ENCODE measurements at places on chromosomes 1 and 21.

DNA sequence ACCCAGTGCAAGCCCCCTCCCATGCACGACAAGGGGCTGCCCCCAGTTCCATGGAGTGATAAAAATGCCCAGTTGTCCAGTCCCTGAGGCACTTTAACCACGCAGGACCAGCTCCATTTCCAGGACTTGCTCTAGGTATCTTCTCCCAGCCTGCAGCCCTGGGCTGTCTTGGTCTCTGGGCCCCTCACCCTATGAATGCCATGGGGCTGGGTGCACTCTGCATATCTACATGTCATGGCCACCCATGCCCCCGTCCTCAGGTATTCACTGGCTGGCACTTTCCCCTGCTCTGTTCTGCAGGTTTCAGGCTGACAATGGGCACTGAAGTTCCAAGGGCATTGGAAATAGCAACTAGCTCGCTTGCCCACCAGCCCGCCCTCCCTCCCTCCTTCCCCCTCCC lies 19.6 kb upstream of the C1orf174 start:
- no peak for DNase-seq

- DNase-seq = no peak
Measured at GRCh38 chr1:210728437-210729149, 399.9 kb downstream of the HHAT start.

- DNase-seq = no peak
Measured at GRCh38 chr1:228147768-228148167, 2.0 kb upstream of the GJC2 start.

DNA sequence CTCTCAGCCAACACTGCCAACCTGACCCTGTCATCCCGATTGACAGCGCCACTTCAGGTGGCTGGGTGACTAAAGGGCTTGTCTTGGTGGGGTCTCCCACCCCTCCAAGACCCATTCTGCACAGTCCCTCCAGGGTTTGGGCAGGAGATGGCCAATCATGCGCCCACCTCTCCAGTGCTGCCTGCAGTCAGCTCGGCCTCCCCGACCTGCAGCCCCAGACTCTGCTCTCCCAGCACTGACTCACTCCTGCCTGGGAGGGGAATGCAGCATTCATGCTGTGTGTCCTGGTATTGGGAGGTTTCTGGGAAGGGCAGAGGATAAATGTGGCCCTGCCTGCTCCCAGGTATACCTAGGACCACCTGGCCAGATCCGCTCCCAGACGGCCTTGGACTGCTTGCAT lies 9.7 kb downstream of the TMEM81 start:
- DNase-seq = no peak

- no peak for DNase-seq
Measured at GRCh38 chr1:7104339-7104738, 319.1 kb downstream of the CAMTA1 start.

GRCh38 chr1:29581256-29581655 lies 344.9 kb downstream of the PTPRU start:
- DNase-seq = no peak

DNA sequence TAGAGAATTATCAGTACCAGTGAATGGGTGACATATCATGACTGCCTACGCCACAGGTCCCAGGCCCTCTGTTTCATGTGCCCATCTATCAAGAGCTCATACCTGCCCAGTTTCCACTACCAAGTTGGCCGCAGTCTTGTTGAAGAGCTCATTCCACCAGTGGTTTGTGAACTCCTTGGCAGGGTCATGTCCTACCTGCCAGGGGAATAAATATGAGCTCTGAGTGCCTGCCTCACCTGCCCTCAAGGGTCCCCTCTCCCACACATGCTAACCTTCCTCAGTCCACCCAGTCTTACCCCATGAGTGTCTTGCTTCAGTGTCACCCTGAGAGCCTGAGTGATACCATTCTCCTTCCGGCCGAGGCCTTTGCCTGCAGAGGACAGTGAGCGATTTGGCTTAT lies 3.2 kb downstream of the GPATCH4 start:
- no peak for DNase-seq

GRCh38 chr1:48493970-48494769 lies 22.2 kb upstream of the SPATA6 start:
- DNase-seq = peak; percentile 87

- DNase-seq = no peak
Measured at GRCh38 chr1:18157968-18158367, 50.4 kb downstream of the IGSF21 start.

DNA sequence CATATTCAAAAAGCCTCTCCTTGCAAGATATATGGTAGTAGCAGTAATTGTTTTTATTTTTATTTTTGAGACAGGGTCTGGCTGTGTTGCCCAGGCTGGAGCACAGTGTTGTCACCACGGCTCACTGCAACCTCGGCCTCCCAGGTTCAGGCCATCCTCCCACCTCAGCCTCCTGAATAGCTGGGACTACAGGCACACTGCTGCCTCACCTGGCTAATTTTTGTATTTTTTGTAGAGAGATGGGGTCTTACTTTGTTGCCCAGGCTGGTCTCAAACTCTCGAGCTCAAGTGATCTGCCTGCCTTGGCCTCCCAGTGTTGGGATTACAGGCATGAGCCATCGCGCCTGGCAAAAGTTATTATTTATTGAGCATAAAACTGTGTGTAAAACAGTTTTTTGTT lies 38.4 kb downstream of the SLC66A1 start:
- DNase-seq = no peak

- DNase-seq = no peak
Measured at GRCh38 chr21:41686664-41687063, 80.2 kb downstream of the RIPK4 start.

DNA sequence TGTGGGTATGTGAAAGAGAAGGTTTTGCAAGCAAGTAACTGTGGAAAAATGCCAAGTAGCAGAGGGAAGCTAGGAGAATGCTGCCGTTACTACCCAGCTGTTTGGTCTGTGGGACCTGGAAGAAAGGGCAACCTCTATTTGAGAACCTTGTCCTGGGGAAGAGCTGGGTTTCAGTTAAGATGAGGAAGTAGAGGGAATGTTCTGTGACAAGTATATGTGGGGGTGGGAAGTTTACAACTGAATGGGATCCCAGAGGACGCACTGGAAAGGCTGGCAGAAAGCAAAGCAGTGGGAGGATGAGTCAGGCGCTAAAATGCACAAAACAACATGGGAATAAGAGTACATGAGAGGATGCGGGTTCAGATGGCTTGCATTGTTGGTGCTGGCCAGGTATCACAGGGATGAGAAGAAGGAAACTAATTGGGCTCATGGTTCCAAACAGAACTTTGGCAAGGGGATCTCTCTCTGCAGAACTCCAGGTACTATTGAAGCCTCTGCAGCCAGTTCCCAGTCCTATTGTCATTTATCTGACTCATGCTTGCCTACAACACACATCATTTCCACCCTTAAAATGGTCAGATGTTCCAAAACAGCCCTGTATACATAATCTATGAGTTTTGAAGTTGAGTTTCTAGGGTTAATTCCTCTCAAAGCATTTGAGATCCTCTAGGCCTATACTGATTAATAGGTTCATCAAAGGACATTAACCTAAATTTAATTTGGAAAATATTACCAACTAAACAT lies 88.5 kb upstream of the VAV3 start:
- DNase-seq = no peak

DNA sequence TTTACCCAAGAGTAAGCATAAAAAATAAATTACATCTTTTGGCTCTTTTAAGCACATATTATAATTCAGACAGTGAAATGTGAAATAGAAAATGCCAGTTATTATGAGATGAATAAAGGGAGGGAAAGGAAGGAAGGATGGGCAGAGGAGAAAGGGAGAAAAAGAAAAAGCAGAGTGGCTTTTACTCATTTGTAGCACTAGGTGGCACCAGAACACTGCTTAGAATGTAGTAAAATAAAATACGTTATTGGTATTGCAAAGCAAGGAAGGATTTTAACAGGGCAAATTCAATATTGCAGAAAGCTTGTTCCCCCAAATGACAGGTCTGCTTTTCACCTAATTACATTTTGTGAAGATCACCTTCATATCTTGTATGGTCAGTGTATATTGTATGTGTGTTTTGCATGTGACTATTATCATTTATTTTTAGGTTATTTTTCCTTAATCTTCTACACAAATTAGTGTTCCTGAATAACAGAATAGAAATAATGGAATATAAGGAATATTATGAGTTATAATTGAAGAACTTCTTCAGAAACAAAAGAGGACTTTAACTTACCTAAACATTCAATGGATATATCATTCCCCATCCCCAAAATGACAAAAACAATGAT lies 9.1 kb upstream of the PCNX2 start:
- no peak for DNase-seq

Measured in EL (cell line).